Gastroesophageal sphincter (tissue), 4 donors: ENCODE measurements at places on chromosomes 1 and 21. TPM values are rescaled to one million over a fixed set of nuclear protein-coding genes. Genes with fewer than 3 reads are reported as not detected.

DNA sequence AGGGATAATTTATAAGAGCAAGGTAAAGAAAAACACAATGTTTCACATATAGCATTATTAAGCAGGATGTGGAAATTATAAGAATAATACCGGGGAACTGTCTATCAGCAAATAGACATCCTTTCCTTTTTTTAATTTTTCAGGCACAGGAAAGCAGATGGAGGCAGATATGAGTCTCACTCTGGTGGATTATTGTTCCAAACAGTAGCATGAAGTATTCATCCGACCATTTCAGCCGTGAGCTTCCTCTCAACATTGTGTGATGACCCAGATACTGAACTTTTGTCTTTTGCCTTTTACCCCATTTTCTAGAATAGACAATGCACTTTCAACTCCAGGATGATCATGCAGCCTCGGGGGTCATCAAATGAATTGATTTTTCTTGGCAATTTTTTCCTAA, 599.8 kb downstream of the ADGRL2 start:
- no peak for ATAC-seq

- no peak for ATAC-seq
Observed at GRCh38 chr1:3919706-3920105, 19.6 kb upstream of the C1orf174 start.

- no peak for ATAC-seq
Observed at GRCh38 chr1:174954073-174954460, 45.7 kb upstream of the CACYBP start.

- ATAC-seq, result peak; percentile 14
Observed at GRCh38 chr1:99850459-99851291, 514 bp downstream of the AGL start.

- ATAC-seq, result no peak
Observed at GRCh38 chr1:40712405-40712944, 21.0 kb downstream of the NFYC start.

DNA sequence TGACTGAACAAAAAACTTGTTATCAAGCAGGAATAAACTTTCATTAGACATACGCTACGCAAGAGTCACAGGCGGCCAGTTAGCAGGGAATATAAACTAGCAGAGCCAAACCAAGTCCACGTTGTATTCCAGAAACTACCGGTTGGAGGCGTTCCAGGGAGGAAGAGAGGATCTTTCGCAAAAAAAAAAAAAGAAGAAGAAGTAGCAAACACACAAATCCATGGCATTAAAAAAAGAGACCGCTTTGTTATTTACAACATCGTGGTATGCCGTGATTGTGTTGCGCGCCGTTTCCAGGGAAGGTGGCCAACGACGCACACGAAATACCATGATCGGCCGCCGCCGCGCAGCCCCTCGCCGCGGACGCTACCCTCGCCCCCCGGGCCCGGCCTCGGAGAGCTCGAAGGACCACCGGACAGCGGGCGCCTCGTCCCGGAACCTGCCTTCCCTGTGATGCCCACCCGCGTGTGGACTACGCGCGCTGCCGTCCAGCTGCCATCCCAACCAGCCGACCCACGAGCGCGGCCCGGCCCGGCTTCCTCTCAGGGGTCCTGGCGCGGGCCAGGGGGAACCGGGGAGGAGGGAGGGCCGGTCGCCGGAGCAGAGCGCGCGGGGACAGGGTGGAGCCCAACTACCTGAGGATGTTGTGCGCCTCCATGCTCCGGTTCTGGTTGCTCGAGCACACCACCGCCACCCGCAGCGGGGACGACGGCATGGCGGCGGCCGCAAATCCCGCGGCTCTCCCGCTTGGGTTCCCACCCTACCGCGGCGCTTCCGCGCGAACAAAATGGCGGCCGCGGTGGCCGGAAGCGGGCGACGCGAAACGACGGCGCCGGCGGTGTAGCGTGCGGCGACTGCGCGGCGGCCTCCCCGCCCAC, 581 bp downstream of the SSU72 start:
- ATAC-seq, result peak; percentile 89

GRCh38 chr1:53091841-53092645, 30.0 kb downstream of the PODN start:
- ATAC-seq, result no peak

GRCh38 chr1:230109895-230110667, 43.0 kb downstream of the GALNT2 start:
- ATAC-seq, result no peak

DNA sequence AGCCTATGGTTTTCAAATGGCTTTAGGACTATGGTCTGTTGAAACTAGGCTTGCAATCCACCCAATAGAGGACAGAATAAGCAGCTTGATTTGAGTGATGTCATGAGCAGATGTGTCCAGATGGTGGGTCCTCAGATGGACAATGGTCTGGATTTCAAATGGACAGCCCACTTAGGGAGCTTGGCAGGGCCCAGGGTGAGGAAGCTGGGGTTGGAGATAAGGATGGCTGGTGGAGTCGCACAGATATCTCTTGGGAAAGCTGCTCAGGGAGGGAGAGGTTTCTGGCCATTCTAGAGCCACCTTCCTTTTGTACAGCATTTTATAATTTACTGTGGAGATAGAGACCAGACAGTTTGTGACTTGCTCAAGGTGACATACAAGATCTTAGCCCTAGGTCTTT, 55.0 kb downstream of the NFASC start:
- ATAC-seq, result no peak

DNA sequence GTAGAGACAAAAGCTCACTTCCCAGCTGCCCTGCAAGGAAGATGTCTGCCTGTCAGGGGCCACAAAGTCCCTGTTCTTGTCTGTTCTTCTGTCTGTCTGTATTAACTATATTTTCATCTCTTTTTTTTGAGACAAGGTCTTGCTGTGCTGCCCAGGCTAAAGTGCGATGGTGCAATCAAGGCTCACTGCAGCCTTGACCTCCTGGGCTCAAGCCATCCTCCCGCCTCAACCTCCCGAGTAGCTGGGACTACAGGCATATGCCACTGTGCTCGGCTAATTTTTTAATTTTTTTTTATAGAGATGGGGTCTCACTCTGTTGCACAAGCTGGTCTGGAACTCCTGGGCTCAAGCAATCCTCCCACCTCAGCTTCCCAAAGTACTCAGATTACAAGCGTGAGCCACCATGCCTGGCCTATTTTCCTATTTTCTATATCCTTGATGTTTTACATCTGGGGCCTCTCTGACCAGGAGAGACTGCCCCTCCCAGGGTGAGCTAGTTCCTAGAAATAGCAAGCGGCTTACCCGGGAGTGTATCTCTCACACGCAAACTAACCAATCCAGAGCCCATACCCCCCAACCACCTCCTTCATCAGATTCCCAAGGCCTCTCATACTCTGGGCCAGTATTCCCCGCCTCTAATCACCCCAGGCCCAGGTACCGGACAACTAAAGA, 5.4 kb upstream of the KLHDC7A start:
- ATAC-seq, result no peak

GRCh38 chr1:40818264-40818961, 34.8 kb downstream of the KCNQ4 start:
- peak; percentile 54 for ATAC-seq

DNA sequence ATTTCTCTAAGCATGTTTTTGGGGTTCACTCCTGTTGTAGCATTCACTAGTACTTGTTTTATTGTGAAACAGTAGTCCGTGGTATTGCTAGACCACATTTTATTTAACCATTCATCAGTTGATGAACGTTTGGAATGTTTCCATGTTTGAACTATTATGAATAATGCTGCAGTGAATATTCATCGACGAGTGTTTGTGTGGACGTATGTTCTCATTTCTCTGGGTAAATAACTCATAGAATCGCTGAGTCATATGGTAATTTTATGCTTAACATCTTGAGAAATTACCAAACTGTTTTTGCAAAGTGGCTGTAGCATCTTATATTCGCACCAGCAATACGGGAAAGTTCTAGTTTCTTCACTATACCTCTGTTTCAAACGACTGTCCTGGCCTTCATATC, 28.0 kb upstream of the KAZN start:
- ATAC-seq, result no peak

KRTAP12-2 gene
- not detected for total RNA-seq

ETV3L gene
- total RNA-seq, result not detected

TTLL10 gene
- not detected for total RNA-seq

AGT gene
- total RNA-seq, result 5.0 TPM

LRRC71 gene
- total RNA-seq, result not detected

FCMR gene
- 1.6 TPM for total RNA-seq
